ENCODE measurements at places on chromosomes 2 and 18. TPM values are rescaled to one million over a fixed set of nuclear protein-coding genes. Genes with fewer than 3 reads are reported as not detected.

GRCh38 chr18:63763831-63764600 is 11.2 kb upstream of the SERPINB7 start:
- H3K4me1 ChIP-seq: no peaks in the 10 kb centered on the region
- no peak overlapping the region for H3K4me3 ChIP-seq
- no peaks in the 10 kb centered on the region for H3K36me3 ChIP-seq
- H3K27me3 ChIP-seq: no peaks in the 10 kb centered on the region
- no peak overlapping the region for H3K27ac ChIP-seq
- no peak for DNase-seq

CNDP1 gene
- total RNA-seq: 0.15 TPM

- peaks cover 8% of the 10 kb centered on the region for H3K27me3 ChIP-seq
- H3K27ac ChIP-seq: no peak overlapping the region
- no peak for DNase-seq
- no peak overlapping the region for H3K4me3 ChIP-seq
These were observed 98.2 kb upstream of the FHL2 start for GRCh38 chr2:105497094-105497493.

SRD5A2 gene
- not detected for total RNA-seq

TUBB8B gene
- total RNA-seq: not detected

DNA sequence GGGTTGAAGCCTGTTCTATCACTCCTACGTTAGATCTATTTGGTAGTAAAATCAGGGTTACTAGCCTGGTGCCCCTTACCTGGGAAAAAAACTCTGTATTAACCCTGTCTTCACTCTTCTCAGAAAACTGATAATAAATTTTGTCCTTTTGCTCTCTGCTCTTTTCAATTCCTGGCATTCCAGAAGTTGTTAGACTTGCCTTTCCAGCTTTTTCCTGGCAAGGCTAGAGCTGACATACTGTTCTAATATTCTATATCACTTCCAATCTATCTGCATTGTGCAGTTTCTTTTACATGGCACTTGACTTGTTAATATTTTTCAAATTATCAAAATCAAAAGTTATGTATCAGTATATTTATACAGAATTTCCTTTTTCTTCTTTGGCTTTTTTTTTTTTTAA is 162.2 kb downstream of the FIGN start:
- H3K27me3 ChIP-seq: no peaks in the 10 kb centered on the region
- H3K27ac ChIP-seq: no peak overlapping the region
- H3K36me3 ChIP-seq: no peaks in the 10 kb centered on the region
- no peak for DNase-seq

GRCh38 chr2:205883965-205884364 is 201.7 kb downstream of the NRP2 start:
- H3K4me3 ChIP-seq: no peak overlapping the region
- no peaks in the 10 kb centered on the region for H3K4me1 ChIP-seq
- no peaks in the 10 kb centered on the region for H3K36me3 ChIP-seq
- no peak for DNase-seq
- H3K27me3 ChIP-seq: no peaks in the 10 kb centered on the region

NTSR2 gene
- not detected for total RNA-seq

DNA sequence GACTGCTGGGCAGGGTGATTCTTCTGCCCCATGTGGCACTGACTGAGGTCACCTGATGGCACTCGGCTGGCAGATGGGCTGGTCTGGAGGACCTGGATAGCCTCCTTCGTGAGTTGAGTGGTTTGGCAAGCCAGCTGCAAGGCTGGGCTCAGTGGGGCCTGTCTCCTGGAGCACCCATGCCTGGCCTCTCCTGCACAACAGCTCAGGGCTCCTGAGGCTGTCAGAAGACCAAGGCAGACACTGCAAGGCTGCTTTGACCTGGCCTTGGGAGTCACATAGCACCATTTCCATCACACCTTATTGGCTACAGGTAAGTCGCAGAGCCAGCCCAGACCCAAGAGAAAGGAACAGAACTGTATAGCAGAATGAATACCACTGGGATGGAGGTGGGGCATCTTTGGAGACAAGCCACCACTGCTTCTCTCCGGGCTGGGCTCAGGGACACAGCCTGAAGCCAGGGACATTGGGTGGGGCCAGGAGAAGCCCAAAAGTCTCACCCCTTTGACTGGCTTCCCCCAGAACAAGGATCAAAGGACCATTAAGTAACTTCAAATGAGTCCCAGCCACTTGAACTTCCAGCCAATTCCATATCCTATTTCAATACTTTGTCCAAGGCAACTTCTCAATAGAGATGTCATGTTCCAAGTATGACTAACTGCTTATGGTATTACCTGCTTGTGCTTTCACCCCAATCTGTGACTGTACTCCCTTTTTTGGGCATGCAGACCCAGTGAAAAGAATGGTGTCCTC is 156.3 kb downstream of the CABLES1 start:
- H3K36me3 ChIP-seq: no peaks in the 10 kb centered on the region
- no peaks in the 10 kb centered on the region for H3K27me3 ChIP-seq
- no peak for DNase-seq
- no peaks in the 10 kb centered on the region for H3K4me1 ChIP-seq
- H3K27ac ChIP-seq: no peak overlapping the region
- H3K4me3 ChIP-seq: no peak overlapping the region

DNA sequence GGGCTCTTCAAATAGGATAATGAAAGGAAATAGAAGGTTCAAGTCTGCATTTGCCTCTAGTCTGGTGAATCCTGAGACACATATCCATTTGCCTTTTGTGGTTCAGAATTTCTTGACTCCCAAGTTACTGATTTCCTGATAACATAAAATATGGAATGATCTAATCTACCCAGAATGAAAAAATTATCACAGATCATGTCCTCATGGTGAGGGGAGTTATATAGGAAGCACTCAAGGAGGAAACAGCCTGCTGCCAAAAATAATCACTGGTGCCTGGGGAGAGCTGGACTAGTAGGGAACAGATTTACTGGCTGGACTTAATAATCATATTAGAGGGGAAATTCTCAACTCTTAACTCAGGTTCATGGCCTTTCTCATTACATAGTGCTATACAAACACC is 95.5 kb upstream of the STK17B start:
- H3K27me3 ChIP-seq: no peaks in the 10 kb centered on the region
- H3K4me1 ChIP-seq: peaks cover 51% of the 10 kb centered on the region
- DNase-seq: no peak
- H3K4me3 ChIP-seq: no peak overlapping the region

CSRNP3 gene
- total RNA-seq: not detected

SERPINB2 gene
- total RNA-seq: not detected

TMEM37 gene
- not detected for total RNA-seq

- H3K27me3 ChIP-seq: no peaks in the 10 kb centered on the region
- no peak overlapping the region for H3K4me3 ChIP-seq
- DNase-seq: no peak
- H3K36me3 ChIP-seq: no peaks in the 10 kb centered on the region
These were observed 39.3 kb downstream of the VSNL1 start for GRCh38 chr2:17579605-17580318.

CLASP1 gene
- total RNA-seq: 72.1 TPM

Measured in CD4-positive, CD25-positive, alpha-beta regulatory T cell (primary cell).